ENCODE measurements at places on chromosomes 11 and 22. TPM values are rescaled to one million over a fixed set of nuclear protein-coding genes. Genes with fewer than 3 reads are reported as not detected.

Gene OR8D4
- 0.37 TPM for total RNA-seq

Gene BDNF
- 0.39 TPM for total RNA-seq

Gene OR5D13
- not detected for total RNA-seq

Gene SLC35C1
- total RNA-seq = 10.9 TPM

Gene C11orf42
- total RNA-seq = not detected

Gene PRRG4
- total RNA-seq = not detected

Gene LARGE2
- total RNA-seq = not detected

Gene CRYBB1
- not detected for total RNA-seq

Gene NF2
- 101 TPM for total RNA-seq

Gene SLC22A24
- not detected for total RNA-seq

Gene RAG2
- total RNA-seq = not detected

Gene SMIM35
- not detected for total RNA-seq

Gene CABP4
- total RNA-seq = not detected

Gene RAB39A
- not detected for total RNA-seq

Measured in subcutaneous preadipocyte (primary cell).